ENCODE measurements at places on chromosomes 12 and 14.

- no peak for DNase-seq
Observed at GRCh38 chr14:99427632-99428300, 52.9 kb downstream of the SETD3 start.

DNA sequence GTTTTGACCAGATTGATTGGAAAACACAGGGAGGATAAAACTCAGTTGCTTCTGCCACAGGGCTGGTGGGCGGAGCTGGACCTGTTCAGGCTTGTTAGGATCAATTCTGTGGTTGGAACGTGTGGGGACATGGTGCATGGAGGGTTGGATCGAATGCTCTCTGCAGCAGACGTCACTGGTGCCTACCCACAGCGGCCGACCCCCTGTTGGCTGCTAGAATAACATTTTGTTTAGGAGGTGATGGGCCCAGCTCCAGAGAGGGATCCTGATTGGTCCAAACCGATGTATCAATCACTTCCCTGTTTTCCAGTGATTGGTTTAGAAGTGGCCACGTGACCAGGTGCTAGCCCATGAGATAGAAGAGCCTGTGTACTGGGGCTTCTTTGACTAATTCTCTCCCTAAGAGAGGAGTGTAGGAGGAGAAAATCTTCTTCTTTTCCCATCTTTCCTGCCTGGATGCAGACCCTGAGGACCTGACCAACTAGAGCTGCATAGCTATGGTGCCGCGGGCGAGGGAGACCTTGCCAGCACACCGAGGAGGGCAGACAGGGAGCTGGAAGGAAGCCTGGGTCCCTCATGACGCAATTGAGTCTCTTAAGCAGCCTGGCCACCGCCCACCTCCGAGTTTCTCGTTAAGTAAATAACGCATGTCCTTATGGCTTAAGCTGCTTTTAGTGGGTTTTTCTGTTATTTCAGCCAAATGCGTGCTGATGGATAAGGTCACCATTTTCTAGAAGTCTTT is 163.5 kb downstream of the AACS start:
- no peak for DNase-seq

GRCh38 chr14:45377166-45377565 is 124.2 kb upstream of the MIS18BP1 start:
- DNase-seq: no peak

GRCh38 chr12:28708918-28709371 is 440.1 kb upstream of the FAR2 start:
- DNase-seq: no peak

DNA sequence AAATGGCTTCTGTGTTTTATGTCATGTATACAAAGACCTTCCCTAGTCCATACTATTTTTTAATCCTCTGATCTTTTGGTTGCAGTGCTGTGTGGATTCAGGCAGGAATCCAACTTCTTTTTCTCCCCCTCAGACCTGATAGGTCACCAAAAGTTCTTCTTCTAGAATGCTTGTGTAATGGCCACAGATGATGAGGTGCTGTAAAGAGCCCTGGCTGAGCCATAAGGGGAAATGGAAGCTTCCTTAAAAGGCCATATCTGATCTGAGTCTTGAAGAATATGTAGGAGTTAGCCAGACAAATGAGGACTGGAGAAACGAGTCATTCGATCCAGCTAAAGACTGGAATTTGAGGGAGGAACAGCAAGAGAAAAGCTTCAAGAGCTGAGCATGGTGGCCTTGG is 353.9 kb downstream of the PCNX1 start:
- no peak for DNase-seq

GRCh38 chr12:24109381-24110039 is 160.0 kb upstream of the SOX5 start:
- DNase-seq: no peak

DNA sequence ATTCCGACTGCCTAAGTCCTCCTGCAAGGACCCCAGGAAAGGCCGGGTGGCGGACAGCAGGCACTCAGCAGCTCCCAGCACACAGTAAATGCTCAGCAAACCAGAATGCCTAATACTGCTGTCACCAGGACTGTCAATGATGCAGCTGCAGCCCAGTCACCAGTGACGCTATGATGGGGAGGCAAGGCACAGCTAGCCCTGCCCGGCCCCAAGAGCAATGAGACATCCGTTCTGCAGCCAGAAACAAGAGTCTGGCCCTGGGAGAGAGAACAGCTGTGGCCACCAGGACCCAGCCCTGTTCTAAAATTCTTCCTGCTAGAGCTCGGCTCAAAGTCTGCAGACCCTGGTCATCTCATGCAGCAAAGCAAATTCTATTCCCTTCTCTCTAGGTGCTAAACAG is 69.8 kb downstream of the NCOR2 start:
- no peak for DNase-seq

- no peak for DNase-seq
Observed at GRCh38 chr12:104181313-104181712, 34.3 kb upstream of the TXNRD1 start.

DNA sequence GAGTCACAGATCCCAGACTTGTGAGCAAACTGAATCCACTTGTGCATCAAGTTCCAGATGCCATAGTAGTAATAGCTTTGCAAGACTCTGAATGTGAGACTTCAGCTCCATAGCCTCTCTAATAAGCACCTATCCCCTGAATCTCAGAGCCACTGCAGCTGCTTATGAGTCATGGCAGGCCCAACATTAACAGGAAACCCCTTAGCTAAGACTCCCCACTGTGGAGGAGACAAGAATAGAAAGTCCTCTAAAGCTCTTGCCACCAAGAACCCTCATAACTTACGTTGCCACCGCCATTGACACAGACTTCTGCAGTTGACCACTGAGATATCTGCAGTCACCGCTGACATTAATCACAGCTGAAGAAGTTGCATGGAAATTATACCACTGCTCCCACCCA is 62.9 kb upstream of the PDE3A start:
- no peak for DNase-seq

DNA sequence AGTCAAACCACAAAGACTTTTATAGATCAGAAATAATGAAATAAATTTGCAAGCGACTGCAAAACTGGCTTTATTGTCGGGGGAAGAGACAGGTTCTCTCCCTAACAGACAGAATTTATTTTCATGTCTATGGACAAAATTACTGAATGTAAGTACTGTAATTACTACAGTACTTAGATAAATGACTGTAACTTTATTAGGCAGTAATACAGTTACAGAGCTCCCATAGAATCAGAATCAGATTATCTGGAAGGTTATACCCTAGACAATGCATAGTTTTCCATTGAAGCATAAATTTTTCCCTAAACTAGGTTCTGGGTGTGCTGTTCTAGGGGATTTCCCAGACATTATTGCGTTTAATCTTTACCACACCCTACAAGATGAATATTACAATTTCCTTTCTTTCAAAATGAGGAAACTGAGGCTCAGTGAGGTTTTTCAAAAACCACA is 114.2 kb downstream of the C12orf75 start:
- no peak for DNase-seq

DNA sequence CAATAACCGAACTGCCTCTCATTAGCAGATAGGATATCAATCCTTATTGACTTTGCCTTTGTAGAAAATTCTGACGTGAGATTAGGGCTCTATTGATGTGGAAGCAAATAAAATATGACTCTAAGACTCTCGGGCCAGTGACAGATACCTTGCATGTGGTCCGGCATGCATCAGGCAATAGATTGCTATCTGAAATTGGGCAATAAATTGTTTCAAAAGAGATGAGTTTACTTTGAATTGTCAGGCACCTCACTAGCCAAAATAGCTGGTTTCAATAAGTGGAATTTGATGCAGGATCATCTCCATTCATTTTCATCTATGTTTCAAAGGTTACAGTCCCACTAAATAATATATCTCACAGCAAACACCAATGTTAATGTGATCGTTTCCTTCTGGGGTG is 186.3 kb upstream of the PLEKHA5 start:
- DNase-seq: no peak

GRCh38 chr14:72559202-72559601 is 334.7 kb downstream of the DPF3 start:
- no peak for DNase-seq
